ENCODE measurements at places on chromosomes 6 and 20. TPM values are rescaled to one million over a fixed set of nuclear protein-coding genes. Genes with fewer than 3 reads are reported as not detected.
A peak's percentile ranks its signal among the peaks of the same experiment; 100 is the strongest.

DNA sequence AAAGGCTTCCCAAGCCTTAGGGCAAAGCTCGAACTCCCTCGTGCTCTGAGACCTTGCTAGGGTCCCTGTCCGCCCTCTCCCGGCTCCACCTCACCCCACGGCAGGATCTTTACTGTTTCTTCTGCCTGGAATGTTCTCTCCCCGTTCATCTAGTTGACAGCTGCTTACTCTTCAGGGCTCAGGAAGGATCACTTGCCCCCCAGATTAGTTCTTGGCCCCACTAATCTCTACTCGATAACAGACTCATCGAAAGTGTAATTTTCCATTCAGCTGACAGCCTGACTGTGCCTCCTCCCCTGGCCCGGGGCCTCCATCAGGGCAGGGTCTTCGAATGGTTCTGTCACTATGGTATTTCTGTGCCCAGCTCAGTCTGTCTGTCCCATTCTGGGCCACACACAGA is 3.1 kb downstream of the MAP1LC3A start:
- peak; percentile 55 for DNase-seq

GRCh38 chr20:23244156-23244915 is 106.3 kb upstream of the NXT1 start:
- DNase-seq: no peak

DNA sequence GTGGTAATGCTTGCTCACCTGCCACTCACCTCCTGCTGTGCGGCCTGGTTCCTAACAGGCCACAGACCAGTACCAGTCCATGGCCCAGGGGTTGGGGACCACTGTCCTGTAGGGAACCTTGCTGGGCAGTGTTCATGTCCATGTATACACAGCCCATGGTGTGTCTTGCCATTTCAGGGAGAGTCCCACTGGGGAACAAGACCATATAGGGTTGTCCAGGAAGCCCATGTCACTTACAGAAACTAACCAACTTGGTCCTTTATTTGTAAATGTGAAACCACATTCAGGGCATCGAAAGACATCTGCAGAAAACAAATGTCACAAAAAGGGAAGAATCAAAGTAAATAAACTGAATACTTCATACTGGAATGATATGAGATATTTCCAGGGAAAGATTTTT is 179.1 kb downstream of the NFATC2 start:
- no peak for DNase-seq

GRCh38 chr6:150761771-150762170 is 103.7 kb upstream of the MTHFD1L start:
- DNase-seq: no peak

DNA sequence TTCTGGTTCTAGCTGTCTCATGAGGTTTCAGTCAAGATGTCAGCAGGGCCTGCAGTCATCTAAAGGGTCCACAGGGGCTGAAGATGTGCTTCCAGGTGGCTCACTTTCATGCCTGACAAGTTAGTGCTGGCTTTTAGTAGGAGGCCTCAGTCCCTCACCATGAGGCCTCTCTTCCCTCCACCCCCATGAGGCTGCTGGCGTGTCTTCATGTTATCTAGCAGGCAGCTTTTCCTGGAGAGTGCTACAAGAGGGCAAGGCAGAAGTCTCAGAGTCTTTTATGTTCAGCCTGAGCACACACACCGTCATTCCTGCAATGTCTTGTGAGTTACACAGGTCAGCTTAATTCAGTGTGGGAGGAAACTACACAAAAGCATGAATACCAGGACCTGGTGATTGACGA is 769.9 kb downstream of the HDGFL1 start:
- no peak for DNase-seq

DNA sequence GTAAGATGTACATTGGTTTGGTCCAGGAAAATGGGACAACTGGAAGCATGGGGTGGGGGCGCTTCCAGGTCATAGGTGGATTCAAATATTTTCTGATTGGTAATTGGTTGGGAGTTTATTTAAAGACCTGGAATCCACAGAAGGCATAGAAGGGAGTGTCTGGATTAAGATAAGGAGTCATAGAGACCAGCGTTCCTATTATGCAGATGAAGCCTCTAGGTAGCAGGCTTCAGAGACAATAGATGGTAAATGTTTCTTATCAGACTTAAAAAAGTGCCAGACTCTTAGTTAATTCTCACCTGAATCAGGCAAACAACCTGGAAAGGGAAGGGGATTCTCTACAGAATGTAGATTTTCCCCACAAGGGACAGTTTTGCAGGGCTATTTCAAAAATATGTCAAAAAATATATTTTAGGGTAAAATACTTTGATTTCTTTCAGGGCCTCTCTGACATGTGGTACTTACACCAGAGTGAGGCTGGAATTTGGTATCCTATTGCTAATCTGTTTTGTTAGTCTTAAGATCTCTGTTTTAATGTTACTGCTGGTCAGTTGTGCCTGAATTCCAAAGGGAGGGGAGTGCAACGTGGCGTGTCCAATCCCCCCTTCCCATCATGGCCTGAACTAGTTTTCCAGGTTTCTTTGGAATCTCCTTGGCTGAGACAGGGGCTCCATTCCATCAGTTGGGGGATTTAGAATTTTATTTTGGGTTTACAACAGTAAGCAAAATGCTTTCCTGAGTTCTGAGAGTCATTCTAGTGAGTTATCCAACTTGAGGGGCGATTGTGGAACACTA is 25.1 kb downstream of the PIGT start:
- no peak for DNase-seq

- no peak for DNase-seq
Measured at GRCh38 chr6:56440551-56440981, 193.2 kb upstream of the COL21A1 start.

DNA sequence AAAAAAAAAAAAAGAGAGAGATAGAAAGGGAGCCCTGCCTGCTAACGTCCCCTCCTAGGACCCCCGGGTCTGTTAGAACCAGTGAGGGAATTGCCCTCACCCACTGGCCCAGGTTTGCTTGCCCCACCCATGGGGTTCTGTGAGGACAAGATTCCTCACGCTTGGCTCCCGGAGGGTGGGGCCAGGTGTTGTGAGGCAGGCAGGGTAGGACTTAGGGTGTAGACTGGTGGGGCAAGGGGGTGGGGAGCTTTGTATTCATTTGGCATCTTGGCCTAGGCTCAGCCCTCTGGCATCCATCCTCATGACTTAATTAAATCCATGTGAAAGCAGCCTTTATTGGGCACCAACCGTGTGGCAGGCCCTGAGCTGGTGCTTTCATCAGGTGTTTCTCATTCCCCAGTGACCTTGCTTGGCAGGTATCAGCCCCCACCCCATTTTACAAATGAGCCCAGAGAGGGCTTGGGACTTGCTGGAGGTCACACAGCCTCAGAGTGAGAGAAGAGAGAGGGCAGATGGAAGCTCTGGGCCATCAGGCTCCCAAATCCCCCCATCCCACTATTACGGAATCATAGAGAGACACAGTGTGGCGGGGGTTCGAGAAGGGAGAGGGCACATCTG is 19.0 kb downstream of the RAB44 start:
- DNase-seq: no peak

DNA sequence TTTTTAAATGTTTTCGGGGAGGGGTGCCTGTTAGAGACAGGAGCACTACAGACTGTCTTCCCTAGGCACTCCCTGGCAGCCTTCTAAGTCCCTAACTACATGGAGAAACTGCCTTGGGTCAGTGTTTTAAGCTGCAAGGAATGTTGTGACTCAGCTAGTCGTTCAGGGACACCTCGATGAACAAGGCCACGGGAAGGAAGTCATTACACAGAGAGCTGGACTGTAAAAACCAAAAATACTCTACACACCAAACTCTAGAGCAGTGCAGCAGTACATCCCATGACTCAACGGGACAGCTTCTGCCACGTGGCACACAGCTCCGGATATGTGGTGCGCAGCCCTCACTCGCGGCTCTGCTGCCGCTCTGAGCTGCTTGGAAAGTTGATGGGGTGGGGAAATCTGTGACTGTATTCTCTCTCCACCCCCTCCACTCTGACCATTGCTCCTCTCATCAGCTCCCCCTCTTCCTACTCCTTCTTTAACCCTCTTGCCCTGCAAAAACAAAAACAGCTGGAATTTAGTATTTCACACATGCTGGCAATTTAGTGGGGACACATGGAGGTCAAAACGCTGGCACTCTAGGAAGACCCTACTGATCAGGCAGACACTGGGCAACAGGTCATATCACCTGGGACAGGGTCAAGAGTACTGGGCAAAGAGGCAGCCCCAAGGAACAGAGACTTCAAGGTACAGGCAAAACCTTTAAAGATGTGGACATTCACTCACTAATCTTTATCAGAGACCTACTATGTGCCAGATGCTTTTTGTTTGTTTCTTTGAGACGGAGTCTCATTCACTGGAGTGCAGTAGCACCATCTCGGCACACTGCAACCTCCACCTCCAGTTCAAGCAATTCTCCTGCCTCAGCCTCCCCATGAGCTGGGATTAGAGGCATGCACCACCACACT is 10.9 kb upstream of the LPIN3 start:
- DNase-seq: peak; percentile 86

DNA sequence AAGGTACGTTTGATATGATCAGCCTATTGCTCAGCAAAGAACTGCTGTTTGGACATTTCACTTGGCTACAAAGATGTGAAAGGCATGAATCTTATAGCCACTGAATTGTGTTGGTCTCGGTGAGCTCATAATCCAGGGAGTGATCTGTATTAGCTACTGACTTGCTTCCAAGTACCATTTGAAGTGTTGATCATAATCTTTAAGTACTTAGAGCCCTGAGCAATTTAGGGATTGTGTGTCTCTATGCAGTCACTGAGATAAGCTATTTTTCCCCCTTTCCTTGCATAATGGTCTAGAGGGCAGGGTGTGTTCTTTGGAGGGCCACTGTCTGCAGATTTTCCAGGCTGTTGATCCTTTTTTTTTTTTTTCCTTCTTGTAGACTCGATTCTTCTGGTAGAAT is 393.6 kb downstream of the ESR1 start:
- no peak for DNase-seq

DNA sequence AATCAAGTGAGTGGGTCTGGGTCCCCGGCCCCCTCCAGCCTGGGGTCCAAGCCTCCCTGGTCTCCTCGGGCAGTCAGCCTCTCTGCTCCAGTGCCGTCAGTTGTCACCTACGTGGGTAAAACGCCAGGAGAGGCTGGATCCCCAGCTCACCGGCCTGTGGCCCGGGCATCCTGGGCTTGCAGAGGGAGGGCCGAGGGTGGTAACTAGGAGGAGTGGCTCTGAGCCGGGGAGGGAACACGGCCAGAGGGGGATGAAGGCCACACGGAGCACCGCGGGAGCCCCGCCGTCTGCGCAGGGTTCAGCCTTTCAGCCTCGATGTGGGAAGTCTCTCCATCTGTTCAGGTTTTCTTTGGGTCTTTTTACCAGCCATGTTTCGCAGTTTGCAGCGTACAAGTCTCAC is 29.5 kb upstream of the BHLHE23 start:
- DNase-seq: no peak

DNA sequence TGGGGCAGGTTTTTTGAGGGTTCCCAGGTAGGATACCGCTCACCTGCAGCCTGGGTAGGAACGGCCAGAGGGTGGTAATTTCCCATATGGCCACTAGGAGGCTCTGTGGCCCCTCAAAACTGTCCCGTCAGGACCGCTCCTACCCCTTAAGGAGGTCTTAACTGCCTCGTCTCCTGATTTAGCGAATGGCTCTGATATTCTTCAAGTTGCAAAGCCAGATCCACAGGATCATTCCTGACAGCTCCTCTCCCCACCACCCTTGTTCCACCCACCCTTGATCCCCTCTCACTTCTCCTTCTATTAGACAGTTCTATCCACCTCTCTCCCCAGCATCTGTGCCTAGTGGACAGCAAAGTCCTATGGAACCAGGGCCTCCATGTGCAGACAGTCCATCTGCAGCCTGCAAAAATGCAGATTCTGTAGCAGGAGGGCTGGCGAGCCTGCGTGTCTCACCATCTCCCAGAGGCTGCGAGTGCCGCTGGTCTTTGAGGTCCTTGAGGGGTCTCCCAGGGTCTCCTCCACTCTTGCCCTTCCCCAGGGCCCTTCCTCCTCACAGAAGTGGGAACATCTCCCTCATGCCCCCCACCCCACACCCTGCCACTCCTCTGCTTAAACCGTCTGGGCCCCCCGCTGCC is 34.3 kb upstream of the ZBP1 start:
- peak; percentile 85 for DNase-seq

DNA sequence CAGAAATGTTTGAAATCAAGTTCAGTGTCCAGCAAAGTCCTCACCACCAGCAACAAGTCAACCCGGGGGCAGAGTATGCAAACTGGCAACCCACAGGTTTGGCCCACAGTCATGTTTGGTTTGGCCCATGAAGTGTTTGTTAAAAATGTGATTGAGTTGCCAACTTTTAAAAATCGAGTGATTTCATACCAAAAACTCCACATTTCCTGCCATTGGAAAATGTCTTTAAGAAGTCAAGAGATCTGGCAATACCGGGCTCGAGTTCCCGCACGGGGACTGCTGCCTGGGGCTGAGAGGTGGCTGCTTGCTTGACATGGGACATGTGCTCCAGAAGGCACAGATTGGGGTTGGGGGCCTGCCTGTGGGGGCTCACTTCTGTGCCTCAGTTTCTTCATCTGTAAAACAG is 36.1 kb downstream of the PREX1 start:
- DNase-seq: no peak

DNA sequence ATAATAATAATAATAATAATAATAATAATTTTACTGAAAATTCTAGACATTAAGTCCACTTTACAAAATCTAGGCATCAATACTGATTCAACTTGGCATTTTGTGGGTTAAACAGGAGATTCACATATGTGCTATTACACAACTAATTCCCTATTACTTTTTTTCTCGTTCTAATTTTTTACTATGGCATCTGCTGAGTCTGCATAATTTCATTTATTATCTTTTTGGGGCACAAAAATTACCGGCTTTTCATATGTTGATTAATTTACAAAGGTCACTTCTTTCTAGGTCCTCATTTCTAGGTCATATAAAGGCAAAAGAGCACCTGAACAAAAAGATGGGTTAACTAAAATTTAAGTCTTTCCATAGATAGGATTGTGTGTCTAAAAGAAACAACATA is 1357.8 kb upstream of the ADGRB3 start:
- DNase-seq: no peak

- DNase-seq: no peak
Measured at GRCh38 chr6:1611322-1611571, 1.5 kb downstream of the FOXC1 start.

GRCh38 chr6:67825201-67825895 is 809.7 kb upstream of the ADGRB3 start:
- DNase-seq: no peak

- no peak for DNase-seq
Measured at GRCh38 chr6:116328528-116328903, 42.2 kb upstream of the DSE start.

- DNase-seq: no peak
Measured at GRCh38 chr20:38809942-38810341, 4.4 kb downstream of the PPP1R16B start.

ATRN gene
- total RNA-seq: 11.8 TPM

CCDC28A gene
- 17.5 TPM for total RNA-seq

NR2E1 gene
- not detected for total RNA-seq

TRAPPC3L gene
- not detected for total RNA-seq

SPATS1 gene
- not detected for total RNA-seq

NKAIN4 gene
- total RNA-seq: not detected

Data from activated CD4-positive, alpha-beta T cell treated with anti-CD3 and anti-CD28 coated beads, Interleukin-2, amount 10 ng/mL, durations not matched to agents 24 days and 14 days (primary cell).